ENCODE measurements at places on chromosomes 7 and 10.

DNA sequence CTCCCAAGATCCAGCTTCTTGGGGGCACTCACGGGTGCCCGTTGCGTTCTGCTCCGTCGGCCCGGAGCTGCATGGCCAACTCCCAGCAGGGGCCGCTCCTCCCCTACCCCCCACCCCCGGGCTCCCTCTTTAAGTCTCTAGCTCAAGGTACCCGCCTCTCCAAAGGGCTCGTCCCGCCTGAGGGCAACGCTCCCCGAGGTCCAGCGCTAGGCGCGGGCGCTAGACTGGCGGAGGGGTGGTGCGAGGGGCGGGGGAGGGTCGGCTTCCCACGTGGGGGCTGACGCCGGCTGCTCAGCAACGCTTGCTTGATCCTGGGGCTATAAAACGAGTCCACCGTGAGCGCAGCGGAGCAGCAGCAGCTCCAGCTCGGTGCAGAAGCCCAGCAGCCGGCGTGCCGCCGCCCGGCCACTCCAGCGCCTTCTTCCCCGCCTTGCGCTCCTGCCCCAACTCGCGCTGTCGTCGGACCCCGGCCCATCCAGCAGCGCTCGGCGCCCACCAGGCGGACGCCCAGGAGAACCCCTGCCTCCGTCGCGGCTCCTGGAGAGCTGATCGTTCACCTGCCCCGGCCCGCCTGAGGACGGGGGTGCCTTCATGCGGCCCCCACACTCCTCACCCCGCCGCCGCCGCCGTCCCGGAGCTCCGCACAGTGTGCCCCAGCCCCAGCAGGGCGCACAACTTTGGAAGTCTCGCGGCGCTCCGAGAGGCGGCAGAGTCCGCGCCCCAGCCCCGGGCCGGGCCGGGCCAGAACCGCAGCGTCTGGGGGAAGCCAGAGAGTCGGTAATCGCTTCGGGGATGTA is at the start of gene ADRA2A:
Gene ADRA2A, plus strand, starts transcription at position 348 of the 797 bp plus-strand sequence. CDS start 968 bp downstream, outside the sequence.
- peak; percentile 82 for DNase-seq

DNA sequence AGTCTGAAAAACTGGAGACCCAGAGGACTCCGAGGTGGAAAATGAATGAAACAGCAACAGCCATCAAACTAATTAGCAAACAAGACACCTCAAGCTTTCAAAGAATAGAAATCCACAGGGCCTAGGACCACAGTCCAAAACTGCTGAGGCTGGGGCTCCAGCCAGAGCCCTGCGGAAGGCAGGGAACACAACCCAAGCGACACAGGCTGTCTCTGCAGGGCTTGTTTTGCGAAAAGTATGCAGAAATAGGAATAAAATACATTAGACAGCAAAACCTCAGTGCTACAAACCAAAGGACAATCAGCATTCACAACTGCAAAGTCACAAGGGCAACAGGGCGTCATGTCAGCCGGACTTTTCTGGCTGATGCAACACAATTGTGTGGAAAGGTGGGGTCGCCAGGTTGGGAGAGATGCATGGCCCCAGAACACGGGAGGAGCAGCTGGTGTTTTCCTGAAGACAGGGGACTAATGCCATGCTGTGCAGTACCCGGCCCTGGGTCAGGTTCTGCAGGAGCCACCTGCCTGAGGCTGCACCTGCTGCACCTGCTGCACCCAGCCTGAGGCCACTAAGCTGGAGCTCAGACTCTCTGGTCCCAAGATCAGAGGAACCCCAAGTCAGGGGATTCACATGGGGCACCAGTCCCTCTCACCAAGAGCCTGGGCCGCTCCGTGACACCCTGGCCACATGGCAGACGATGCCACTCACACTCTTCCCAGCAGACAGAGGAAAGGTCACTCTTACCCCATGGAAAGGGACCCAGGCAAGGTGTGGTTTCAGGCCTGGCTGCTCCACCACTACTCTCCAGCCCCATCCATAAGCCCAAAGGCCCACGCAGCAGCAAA is 74.2 kb downstream of the MAD1L1 start:
- no peak for DNase-seq

GRCh38 chr10:117462816-117463544 is 79.6 kb upstream of the EMX2 start:
- no peak for DNase-seq

DNA sequence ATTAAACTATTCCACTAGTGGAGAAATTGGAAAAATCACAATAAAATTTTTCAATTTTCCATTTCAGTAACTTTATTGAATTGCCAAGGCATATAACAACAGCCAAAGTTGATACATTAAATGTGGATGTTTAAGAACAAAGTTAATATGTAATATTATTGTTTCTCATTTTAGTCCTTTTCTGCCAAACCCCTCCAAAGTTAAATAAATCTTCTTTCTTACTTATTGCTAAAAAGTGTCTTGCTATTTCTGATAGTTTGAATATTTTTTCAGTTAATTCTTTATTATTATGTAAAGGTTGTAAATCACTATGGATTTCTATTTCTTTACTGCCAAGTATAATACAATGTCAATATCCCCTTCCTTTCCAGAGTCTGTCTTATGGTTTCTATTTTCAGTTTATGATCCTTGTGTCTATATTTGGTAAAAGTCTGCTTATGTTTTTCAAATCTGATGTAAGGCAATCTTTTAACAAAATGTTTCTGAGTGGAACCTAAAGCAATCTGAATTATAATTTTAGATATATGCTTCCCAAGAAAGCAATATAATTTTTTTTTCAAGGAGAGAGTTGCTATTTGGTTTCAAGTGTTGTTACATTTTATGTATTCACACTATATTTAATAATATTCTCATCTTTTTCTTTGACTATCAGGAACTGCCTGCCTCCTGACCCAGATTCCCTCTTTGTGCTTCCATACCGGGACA is 80.3 kb upstream of the RHOBTB1 start:
- DNase-seq, result no peak

DNA sequence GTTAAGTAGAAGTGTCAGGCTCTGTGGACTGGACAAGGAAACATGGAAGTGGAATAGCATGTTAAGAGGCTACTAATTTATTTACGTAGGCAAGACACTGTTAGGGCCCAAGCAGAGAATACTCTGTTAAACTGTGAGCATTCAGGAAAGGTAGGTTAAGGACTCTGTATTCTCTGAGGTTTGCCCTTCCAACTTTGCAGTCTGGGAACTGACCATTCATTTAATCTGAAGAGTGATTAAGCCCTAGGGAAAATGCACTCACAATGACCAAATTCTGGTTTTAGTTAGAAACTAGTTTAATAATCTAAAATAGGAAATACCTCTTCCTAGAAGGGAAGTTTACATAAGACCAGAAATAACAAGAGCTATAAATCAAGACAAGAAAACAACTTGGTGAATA is 266.6 kb downstream of the SUGCT start:
- no peak for DNase-seq

GRCh38 chr7:119175911-119176627 is 951.6 kb downstream of the ANKRD7 start:
- DNase-seq, result peak; percentile 73

DNA sequence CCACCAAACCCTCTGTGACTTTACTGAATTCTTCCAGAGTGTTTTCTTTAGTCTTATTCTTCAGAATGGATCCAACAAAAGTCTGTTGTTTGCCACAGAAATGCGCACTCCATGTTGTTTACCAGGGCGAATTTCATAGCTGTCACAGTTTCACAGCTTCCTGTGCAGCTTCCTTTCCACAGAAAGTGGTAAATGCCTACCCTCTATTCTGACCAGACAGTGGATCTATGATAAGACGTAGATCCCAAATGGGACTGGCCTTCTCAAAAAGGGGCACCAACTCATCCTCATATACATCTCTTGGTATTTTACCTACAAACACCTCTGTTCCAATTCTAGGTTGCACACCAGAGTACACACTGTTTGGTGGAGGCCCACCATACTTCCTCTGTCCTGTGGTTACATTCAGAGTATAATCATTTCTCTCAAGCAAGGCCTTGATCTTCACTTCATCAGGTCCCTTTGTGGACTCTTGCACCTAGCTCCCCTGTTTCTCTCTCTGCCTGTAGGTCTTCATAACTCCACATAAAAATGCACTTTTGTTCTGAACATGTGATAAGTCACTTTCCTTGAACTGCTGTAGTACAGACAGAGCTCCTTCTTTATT is 91.7 kb downstream of the MLLT10 start:
- DNase-seq, result no peak

DNA sequence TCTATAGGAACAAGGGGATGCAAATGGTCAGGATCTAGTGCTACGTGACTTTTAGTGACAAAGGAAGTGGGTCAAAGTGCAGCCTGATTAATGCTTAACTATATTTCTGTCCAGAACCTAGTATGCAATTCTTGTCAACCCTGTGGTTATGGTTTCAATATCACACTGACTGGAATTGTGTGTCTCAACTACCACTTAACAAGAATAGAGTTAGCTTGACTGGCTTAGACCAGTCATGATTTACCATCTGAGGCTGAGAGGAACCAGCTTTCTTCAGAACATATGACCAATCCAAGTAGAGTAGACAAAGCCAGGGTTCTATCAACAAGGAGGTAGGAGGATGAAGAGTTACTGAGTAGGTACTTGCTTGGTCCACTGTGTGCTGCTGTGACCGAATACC is 54.4 kb downstream of the MYPN start:
- no peak for DNase-seq

DNA sequence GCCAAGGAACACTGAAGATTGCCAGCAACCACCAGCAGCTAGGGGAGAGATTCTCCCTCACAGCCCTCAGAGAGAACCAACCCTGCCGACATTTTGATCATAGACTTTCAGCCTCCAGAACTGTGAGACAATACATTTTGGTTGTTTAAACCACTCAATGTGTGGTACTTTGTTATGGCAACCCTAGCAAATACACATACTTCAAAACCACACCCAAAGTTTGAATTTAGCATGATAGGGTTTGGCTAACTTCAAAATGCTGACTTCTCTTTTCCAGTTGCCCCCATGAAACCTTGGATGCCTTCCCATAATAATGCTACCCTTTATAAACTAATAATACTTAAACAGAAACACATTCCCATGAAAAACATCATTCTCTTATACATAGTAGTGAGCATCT is 149.8 kb downstream of the DGKI start:
- DNase-seq, result no peak

DNA sequence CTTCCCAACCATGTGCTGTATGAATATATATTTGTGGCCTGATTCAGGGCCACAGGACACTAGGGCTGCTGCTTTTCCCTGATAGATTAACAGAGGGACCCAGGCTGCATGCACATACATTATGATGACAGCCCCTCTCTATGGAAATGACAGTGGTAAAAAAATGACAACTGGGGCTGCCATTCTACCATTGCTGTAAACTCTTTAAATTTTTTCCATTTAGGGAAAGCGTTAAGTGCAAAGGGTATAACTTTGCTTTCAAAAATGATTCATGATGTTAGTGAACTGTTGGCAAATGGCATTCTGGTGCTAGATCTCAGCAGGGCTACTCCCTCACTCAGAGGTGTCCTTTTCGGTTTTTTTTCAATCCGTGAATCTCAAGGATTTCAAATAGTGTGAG is 4.2 kb downstream of the CTBP2 start:
- DNase-seq, result no peak

DNA sequence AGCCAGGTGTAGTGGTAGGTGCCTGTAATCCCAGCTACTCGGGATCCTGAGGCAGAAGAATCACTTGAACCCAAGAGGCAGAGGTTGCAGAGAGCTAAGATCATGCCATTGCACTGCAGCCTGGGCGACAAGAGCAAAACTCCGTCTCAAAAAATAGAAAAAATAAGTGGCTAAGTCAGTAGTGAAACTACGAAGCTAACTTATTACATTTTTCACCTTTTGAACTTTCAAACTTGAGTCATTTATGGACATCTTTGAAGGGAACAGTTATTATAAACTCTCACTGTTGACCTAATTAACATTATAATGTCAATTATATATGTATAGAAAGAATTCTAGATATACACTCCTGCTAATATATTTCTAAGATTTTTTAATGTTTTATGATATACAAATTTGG is 541.5 kb upstream of the C7orf33 start:
- DNase-seq, result no peak

Measured in retina (tissue), 1 donor.